ENCODE measurements at places on chromosomes 6 and 20.
A peak's percentile ranks its signal among the peaks of the same experiment; 100 is the strongest.

DNA sequence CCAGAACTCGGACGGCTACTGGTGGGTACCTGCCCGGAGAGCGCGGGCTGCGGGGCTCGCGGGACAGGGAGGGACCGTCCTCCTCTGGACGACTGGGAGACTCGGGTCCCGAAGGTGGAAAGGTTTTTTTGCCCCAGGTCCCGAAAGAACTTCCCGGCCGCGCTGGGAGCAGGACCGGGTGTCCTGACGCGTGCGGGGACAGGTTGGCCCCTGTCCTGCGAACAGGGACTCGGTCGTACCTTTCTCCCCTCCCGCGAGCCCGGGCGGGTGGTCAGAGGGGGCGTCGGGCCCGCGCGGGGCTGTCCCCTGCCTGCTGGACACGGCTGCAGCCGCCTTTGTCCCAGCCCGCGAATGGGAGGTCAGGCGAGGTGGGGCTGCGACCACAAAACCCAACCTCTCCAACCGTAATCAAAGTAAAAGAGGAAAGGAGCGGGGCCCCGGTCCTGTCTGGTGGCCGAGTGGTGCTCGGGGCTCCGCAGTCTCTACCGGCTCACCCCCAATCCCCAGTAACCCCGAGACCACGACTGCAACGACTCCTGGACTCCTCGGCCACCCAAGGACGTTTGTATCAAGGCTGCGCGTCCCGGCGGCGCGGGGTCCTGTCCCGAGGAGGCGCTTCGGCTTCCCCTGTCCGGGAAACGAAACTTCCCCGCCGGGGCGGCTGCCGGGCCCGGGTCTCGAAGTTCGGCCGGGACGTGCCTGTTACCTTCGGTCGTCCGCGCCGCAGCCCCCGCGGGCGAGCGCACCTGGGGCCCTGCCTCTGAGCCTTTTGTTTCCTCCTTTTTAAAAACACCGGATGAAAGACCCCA is 798 bp downstream of the DSP start:
- no peak for DNase-seq

DNA sequence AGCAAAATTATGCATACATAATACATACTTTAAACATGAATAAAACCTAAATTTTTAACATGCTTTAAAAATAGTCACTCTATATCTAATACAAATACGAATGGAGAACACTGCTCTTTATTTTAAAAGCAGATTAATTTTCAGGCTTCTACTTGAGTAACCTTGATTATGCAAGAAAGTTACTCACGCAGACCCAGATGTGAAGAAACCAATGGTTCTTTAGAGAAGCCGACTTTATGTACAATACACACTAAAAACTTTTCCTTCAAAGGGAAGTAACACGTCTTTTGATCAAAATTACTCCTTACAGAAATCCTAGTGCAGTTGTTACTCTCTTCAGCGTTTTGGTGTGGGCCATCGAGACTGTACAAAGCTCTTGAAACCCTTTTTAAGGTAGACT is 136.9 kb upstream of the SLC22A16 start:
- no peak for DNase-seq

GRCh38 chr6:88629838-88630494 is 333.5 kb downstream of the RNGTT start:
- DNase-seq = peak; percentile 20

DNA sequence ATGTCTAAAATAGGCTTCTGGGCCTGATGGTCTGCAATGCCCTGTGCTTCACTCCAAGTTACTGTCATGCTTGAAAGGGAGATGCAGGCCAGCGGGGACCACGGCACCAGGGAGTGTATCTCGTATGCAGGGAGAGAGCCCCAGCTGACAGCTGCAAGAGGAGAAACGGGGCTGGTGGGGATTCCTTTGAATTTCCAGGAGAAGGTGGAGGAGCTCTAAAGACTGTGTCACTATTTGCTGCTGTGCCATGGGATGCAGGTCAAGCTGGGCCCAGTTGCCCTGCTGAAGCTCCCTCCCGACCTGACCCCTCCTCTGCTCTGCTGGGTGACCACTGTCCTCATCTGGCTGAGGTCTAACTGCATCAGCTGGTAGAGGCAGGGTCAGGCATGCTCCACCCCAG is 989 bp downstream of the CST1 start:
- no peak for DNase-seq

- peak; percentile 21 for DNase-seq
Observed at GRCh38 chr20:20083807-20084206, 31.5 kb downstream of the CFAP61 start.

- DNase-seq = no peak
Observed at GRCh38 chr20:16675001-16675564, 54.7 kb upstream of the SNRPB2 start.

DNA sequence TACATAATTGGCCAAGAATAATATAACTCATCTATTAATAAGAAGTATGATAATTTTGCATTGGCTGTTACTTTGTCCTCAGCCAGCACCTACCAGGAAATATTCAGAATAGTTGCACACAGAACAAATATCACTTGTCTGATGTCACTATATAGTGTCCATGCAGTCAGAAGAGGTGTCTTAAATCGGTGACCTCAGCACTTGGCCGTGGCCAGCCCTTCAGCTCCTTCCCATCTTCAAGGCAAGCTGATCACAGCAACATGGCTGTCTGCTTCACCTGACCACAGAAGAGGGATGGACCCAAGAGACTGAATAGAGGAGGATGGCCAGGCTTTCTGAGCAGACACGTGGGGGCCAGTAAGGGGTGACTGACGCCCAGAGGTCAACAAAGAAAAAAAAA is 22.2 kb downstream of the PDE10A start:
- no peak for DNase-seq

DNA sequence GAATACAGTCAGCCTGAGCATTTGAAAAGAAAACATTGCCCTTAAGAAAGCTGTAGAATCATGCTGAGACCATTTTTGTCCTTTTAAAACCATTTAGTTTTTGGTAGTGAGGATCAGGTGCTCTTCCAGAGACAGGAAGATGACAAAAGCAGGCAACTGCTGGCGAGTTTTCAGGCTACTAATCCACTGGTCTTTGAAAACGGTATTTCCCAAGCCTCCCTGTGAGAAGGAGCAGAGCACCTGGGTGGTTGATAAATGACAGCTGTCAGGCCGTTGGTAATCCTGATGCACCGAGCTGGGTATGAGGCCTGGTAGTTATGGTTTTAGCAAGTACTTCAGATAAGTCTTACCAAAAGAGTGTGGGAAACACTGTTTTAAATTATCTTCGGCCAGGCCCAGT is 10.1 kb upstream of the SEC63 start:
- no peak for DNase-seq

- DNase-seq = no peak
Observed at GRCh38 chr20:20092827-20093226, 40.5 kb downstream of the CFAP61 start.

DNA sequence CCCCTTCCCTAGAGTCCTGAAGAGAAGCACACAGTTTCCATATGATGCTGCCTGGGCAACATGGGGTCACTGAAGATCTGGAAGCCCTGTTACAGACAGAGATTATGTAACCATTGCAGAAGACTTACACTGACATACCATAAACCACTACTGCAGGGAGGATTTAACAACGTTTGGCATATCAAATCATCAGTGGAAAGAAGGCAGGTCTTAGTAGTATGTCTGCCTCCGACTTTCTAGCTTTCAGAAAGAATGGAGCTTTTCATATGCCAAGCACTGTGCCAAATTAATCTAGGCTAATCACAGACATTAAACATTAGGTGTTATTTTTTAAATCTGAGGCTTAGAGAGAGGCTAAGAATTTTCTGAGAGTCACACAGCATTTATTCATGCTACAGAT is 144.3 kb downstream of the ADGRB3 start:
- DNase-seq = no peak

- no peak for DNase-seq
Observed at GRCh38 chr20:51050531-51051075, 27.7 kb upstream of the KCNG1 start.

- no peak for DNase-seq
Observed at GRCh38 chr6:132359886-132360285, 41.4 kb downstream of the MOXD1 start.

GRCh38 chr6:106102034-106102433 is 15.9 kb downstream of the PRDM1 start:
- no peak for DNase-seq

GRCh38 chr20:19274412-19275015 is 62.1 kb downstream of the SLC24A3 start:
- no peak for DNase-seq

DNA sequence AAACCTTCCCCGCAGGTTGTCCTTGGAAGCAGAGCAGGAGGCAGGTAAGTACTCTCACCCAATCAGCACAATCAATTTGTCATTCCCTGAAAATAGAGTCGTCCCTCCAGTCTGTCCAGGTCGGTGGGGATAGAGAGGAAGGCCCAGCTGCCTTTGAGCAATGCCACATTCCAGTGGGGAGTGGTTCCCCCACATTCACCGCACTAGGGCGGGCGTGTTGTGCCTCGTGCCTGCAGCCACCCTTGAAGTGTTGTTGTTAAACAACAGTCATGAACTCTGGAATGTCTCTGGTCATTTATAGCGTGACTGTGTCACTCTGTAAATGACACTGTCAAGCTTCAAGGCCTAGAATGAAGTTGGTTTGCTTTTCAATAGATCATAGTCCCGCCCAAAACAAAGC is 33.4 kb downstream of the PRDM1 start:
- no peak for DNase-seq

DNA sequence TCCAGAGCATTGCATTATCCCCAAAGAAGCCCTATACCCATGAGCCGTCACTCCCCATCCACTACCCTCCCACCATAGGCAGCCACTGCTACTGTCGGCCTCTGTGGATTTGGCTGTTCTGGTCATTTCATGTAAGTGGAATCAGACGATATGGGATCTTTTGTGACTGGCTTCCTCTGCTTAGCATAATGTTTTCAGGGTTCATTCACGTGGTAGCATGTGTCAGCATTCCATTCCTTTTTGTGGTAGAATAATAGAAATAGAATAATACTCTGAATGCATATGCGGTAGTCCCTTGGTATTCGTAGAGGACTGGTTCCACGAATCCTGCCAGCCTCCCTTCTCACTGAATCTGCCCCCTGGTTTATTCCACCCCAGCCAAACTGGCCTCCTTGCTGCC is 402.6 kb upstream of the SULF2 start:
- no peak for DNase-seq

DNA sequence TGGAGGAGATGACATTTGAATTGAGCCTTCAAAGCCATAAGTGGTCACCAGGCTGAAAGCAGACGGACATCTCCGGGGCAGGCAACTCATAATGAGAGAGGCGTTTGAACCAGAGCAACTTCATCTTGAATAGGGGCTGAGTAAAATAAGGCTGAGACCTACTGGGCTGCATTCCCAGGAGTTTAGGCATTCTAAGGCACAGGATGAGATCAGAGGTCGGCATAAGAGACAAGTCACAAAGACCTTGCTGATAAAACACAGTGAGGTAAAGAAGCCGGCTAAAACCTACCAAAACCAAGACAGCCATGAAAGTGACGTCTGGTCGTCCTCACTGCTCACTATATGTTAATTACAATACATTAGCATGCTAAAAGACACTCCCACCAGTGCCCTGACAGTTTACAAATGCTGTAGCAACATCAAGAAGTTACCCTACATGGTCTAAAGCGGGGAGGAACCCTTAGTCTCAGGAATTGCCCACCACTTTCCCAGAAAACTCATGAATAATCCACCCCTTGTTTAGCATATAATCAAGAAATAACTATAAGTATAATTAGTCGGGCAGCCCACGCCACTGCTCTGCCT is 194.7 kb upstream of the SOX4 start:
- no peak for DNase-seq

- DNase-seq = peak; percentile 28
Observed at GRCh38 chr20:35523298-35523888, 6.1 kb downstream of the C20orf173 start.
